ENCODE measurements at places on chromosomes 13 and 19.

- peak overlapping the region; percentile 79 for H3K4me3 ChIP-seq
- peaks cover 9% of the 10 kb centered on the region for H3K36me3 ChIP-seq
- peaks cover 48% of the 10 kb centered on the region for H3K4me1 ChIP-seq
Measured at GRCh38 chr19:41551711-41552110, 24.3 kb upstream of the CEACAM21 start.

DNA sequence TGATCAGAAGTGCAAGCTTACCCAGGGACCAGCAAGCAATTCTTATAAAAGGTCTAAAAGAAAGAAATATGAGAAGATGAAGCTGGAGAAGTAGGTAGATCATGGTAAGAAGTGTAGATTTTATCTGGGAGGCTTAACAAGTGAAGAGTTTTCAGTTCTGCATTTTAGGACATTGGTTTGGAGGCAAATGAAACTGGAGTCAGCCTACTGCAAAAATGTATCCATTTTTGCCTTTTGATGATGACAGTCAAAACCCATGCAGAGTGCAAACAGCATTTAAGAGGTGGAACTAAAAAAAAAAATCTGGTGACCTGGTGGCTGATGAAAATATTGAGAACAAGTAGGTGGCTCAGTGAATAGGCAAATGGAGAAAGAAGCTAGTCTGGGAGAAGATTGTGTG is 216.9 kb downstream of the DNAJC15 start:
- H3K4me3 ChIP-seq: no peak overlapping the region
- no peak overlapping the region for H3K27ac ChIP-seq
- no peaks in the 10 kb centered on the region for H3K27me3 ChIP-seq

- H3K27ac ChIP-seq: no peak overlapping the region
- H3K36me3 ChIP-seq: no peaks in the 10 kb centered on the region
- DNase-seq: no peak
- no peak overlapping the region for H3K4me3 ChIP-seq
- H3K27me3 ChIP-seq: no peaks in the 10 kb centered on the region
Measured at GRCh38 chr13:71096421-71096820, 770.6 kb downstream of the DACH1 start.

GRCh38 chr19:45767881-45768654 is 984 bp downstream of the SIX5 start:
- peaks cover 30% of the 10 kb centered on the region for H3K4me1 ChIP-seq
- H3K27ac ChIP-seq: no peak overlapping the region
- peak overlapping the region; percentile 50 for H3K4me3 ChIP-seq
- DNase-seq: no peak
- H3K27me3 ChIP-seq: peaks cover 20% of the 10 kb centered on the region
- no peaks in the 10 kb centered on the region for H3K36me3 ChIP-seq

- H3K4me3 ChIP-seq: no peak overlapping the region
- peaks cover 12% of the 10 kb centered on the region for H3K36me3 ChIP-seq
- H3K27me3 ChIP-seq: no peaks in the 10 kb centered on the region
- no peak overlapping the region for H3K27ac ChIP-seq
- peaks cover 15% of the 10 kb centered on the region for H3K4me1 ChIP-seq
Measured at GRCh38 chr19:17519967-17520366, 8.5 kb downstream of the PGLS start.

DNA sequence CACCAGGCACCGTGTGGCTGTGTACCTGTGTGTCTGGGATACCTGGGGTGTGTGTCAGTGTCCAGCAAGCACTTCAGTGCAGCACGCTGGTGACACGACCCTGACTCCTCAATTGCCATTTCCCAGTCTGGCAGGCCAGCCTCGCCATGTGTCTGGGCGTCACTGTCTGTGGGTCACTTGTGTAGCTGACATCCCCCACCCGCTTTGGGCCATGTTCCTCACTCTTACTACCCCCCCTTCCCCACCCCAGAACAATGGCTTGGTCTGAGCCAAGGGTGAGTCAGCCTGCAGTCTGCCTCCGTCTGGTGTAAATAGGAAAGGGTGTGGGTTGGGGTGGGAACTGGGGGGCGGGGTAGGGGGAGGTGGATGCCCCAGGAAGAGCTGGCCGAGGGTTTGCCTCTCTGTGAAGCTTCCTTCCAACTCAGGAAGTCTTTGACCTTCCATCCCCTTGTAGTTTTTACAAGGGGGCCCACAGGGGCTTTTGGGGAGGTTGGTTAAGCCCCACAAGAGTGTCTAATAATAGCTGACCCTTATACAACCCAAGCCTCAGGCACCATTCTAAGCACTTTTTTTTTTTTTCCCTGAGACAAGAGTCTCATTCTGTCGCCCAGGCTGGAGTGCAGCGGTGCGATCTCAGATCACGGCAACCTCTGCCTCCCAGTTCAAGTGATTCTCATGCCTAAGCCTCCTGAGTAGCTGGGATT is 17.6 kb downstream of the NOVA2 start:
- no peak for DNase-seq
- no peaks in the 10 kb centered on the region for H3K27me3 ChIP-seq
- no peaks in the 10 kb centered on the region for H3K36me3 ChIP-seq
- no peak overlapping the region for H3K27ac ChIP-seq

DNA sequence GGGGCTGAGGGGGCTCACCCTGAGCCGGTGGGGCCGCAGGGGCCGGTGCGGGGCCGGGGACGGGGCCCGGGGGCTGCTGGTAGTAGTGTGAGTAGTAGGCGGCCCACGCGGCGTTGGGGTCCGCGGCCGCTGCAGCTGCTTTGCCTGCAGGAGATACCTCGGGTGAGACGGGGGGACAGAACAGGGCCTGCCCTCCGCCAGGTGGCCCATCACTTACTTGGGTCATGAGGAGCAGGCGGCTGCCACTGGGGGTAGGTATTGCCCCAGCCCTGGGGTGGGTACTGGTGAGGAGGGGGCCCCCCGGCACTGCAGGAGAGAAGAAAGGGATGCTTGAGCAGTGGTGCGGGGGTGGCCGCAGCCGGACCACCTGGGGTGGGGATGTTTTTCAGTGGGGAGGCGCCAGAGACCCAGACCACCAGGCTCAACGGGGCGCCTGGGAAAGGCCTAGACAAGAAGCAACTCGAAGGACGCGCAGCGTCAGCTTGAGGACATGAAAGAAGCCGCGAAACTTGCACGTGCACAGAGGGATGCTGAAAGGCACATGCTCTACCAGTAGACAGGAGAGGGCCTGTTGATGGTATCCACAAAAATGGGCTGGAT is 8.9 kb downstream of the KHSRP start:
- no peak for DNase-seq
- H3K36me3 ChIP-seq: peaks cover 70% of the 10 kb centered on the region
- H3K4me3 ChIP-seq: no peak overlapping the region
- no peaks in the 10 kb centered on the region for H3K4me1 ChIP-seq
- no peak overlapping the region for H3K27ac ChIP-seq

DNA sequence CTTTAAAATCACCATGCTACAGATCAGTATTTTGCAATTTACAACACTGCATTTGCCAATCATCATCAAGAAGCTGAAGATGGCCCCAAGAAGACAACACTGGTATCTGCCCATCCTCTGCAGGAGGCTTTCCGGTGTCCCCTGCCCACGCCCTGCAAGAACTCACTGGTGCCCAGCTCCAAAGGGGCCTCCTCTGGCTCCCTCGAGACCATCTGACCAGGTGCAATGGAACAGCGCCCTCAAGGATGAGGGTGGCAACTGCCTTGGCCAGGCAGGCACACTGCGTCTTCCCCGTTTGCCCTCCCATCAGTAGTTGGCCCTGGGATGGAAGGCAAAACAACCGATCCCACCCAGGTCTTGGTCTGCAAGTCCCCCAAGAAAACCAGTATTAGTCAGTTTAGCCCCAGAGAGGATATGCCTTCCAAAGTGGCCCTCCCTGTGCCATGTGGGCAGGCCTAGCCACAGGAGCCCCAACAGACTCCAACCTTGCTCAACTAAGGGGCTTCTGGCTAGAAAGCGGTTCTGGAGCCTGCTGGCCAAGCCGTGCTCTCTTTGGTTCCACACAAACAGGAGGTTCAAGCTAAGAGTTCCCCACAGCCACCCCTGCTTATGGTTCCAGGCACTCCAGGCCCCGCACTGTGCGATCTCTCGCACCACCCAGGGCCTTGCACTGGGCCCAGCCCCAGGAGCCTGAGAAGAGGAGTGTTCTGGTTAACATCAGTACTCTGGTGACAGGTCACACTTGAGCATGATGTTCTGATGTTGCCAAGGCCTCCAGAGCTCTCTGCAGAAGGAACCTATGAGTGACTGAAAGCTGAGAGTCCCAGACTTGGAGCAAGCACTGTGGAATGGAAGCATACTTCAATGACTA is 4.7 kb downstream of the PCID2 start:
- no peak for DNase-seq
- no peak overlapping the region for H3K27ac ChIP-seq
- peaks cover 14% of the 10 kb centered on the region for H3K4me1 ChIP-seq
- H3K4me3 ChIP-seq: no peak overlapping the region
- H3K36me3 ChIP-seq: peaks cover 22% of the 10 kb centered on the region
- H3K27me3 ChIP-seq: no peaks in the 10 kb centered on the region

- H3K4me3 ChIP-seq: no peak overlapping the region
- H3K27ac ChIP-seq: no peak overlapping the region
- no peaks in the 10 kb centered on the region for H3K36me3 ChIP-seq
- no peaks in the 10 kb centered on the region for H3K27me3 ChIP-seq
Measured at GRCh38 chr19:35498984-35499527, 8.8 kb upstream of the KRTDAP start.

- no peak for DNase-seq
- no peak overlapping the region for H3K4me3 ChIP-seq
- no peaks in the 10 kb centered on the region for H3K4me1 ChIP-seq
- no peaks in the 10 kb centered on the region for H3K27me3 ChIP-seq
Measured at GRCh38 chr13:37068962-37069361, 9.5 kb upstream of the SUPT20H start.

DNA sequence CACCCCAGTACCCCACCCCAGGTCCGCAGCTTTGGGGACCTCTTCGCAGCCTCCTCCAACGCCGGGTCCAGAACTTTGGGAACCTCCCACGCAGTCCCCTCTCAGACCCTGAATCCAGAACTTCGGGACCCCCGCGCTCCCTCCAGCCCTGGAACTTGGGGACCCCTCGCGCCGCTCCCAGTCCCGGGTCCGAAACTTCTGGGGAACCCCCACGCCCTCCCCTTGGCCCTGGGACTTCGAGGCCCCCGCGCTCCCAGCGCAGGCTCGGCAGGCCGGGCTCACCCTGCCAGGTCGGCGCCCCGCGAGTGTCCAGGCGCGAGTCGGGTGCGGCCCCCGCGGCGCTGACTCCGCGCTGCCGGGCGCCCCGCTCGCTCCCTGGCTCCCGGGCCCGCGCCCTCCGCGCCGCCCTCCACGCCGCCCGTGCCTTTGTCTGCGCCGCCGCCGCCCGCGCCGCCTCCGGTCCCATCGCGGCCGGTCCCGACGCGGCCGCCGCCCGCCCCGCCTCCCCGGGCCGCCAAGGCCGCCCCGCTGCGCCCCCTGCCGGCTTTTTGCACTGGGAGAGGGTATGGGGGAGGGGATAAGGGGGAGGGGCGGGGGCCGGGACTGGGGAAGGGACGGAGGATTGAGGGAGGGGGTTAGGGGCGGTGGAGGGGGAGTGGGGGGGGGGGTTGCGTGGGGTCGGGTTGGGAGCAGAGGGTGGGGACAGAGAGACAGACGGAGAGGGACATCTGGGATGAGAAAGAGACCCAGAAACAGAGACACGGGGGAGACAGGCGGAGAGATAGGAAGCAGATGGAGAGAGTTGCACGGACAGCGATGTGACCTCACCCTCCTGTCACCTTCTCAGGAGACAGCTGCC is at the start of gene HOMER3:
Gene HOMER3 (minus strand): TSS at position 449 of the 859 bp plus-strand sequence. CDS start 2,235 bp downstream, outside the sequence.
- peak; percentile 52 for DNase-seq
- peaks cover 9% of the 10 kb centered on the region for H3K27me3 ChIP-seq
- H3K36me3 ChIP-seq: no peaks in the 10 kb centered on the region
- H3K4me1 ChIP-seq: peaks cover 11% of the 10 kb centered on the region
- no peak within 1 kb of the TSS for H3K27ac ChIP-seq

All from effector memory CD4-positive, alpha-beta T cell (primary cell).